ENCODE measurements at places on chromosomes 13 and 19.

GRCh38 chr13:20191311-20192157 is 1.2 kb downstream of the GJB2 start:
- no peak for DNase-seq

DNA sequence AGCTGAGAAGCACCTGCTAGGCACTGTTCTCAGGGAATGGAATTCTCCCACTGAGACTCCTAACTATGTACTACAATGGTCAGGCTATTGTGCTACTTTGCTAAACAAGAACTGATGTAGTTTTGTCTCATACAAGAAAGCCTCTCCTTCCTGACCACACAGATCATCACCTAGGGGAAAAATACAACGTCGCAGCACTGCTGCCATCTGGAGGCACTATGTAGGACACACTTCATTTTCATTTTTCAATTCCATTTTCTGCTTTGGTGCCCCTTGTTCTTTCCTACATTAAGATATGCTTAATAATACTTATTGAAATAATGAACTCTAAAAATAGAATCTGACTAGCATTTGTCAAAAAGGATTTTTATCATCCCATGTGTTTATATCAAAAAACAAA is 21.1 kb downstream of the PROSER1 start:
- peak; percentile 34 for DNase-seq

- peak; percentile 36 for DNase-seq
These were observed 5.0 kb upstream of the ADM5 start for GRCh38 chr19:49684251-49684982.

DNA sequence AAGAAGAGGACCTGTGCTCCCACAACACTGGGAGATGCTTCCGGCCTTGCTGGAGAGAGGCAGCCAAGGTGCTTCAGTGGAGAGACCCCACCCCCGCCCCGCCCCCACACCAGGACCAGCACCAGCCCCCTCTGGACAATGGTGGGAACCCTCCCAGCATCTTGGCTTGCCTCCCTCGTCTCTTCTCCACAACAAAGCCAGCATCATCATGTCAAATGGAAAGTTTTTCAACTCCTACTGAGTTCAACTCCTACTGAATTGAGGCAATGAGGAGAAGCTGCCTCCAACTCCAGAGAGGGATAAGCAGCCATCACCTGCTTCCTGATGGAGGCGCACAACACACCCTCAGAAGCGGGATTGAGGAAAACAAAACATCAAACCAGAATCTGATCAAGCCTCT is 12.8 kb downstream of the DEDD2 start:
- DNase-seq = no peak

- no peak for DNase-seq
These were observed 21.3 kb downstream of the TBC1D4 start for GRCh38 chr13:75460644-75461043.

- no peak for DNase-seq
These were observed 5.9 kb downstream of the VAV1 start for GRCh38 chr19:6778386-6778785.

GRCh38 chr19:21130097-21130775 is 11.6 kb upstream of the ZNF431 start:
- DNase-seq = no peak

- no peak for DNase-seq
These were observed 71.0 kb downstream of the RASL11A start for GRCh38 chr13:27341616-27342015.

DNA sequence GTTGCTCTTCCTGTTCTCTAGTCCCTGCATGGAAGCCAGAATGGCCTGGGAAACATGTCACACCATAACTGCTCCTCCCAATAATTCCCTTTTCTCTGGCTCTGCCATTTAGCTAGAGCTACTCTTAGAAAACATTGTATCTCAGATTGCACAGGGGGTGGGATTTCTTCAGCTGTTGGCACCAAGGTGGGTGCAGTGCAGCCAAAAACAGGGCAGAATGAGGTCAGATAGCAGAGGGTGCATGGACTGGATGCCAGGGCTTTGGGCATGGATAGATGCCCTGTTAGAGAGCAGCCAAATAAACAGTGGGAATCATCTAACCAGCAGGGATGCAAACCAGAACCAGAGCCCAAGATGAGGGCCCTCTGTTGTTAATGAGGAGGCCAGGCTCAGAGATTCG is 4.9 kb upstream of the AMER2 start:
- DNase-seq = no peak

- DNase-seq = no peak
These were observed 74.2 kb downstream of the CDK8 start for GRCh38 chr13:26327940-26328725.

Data from activated CD4-positive, alpha-beta memory T cell treated with anti-CD3 and anti-CD28 coated beads, Interleukin-2, amount 10 ng/mL, durations not matched to agents 7 days and 5 days (primary cell).